ENCODE measurements at places on chromosomes 7 and 10. TPM values are rescaled to one million over a fixed set of nuclear protein-coding genes. Genes with fewer than 3 reads are reported as not detected.

DNA sequence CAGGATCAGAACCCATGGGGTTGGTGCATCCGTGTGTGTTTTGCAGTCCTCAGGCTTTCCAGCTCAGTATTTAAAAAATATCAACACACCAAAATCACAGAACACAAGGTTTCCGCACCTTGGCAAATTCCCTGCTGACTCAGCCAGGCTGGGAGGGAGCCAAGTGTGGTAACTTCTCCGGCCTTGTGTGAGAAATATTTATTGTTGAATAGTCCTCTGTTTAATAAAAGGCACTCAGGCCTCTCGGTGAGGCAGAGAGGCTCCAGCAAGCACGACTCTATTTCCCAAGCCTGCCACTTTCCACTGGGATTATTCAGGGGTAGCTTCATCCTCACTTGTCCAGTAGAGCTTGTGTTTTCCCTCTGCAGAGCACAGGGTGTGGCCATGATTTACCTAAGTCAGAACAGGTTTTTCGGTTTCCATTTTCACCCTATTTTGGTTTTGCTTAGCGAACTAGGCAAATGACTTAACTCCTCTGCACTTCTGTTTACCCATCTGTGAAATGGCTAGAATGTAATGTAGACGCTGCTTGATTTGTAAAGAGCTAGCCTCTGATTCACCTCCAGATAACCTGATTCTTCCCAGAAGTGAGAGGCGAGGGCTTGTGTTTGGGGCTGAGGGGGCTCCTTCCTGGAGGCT is 13.0 kb upstream of the CHST15 start:
- DNase-seq = no peak

DNA sequence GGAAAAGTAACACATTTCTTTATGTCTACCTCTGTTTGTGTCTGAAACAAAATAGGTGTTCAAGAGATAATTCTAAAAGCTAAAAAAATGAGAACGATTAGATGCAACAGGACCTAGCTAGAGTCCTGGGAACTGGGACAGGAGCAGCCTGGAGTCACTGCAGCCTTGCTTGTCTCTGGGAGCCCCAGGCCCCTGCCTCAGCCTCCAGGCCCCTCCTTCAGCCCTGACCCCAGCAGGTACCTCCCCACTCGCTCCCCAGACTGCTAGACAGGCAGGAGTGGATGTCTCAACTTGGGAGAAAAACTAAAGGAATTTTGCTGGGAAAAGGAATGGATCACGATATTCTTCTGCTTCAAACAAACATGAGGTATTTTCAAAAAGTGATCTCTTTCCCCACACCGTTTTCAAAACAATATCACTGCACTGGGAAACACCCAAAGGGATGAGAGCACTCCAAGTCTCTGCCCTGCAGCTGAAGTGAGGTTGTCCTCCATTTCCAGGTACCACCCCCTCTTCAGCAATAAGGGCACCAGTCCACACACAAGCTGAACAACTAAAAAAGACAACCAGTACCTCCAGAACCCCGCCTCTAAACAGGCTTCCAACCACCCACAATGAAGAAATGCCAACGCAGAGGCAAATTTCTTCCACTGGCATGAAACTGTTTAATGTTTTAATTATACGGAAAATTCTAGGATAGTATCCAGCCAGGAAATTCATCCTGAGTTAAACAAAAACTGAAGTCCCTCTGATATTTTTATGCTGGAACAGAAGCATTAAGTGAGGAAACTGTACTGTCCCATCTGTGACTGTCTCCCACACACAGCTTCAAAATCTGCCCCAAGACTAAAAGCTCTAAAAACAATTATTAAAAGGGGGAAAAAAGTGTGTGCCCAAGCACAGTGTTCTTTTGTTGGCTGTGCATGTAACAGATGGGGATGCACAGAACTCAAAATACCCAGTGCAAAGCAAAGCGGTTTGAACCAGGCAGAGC is 47.2 kb downstream of the XPNPEP1 start:
- DNase-seq = no peak

The NKX2-3 gene
- total RNA-seq = not detected

- no peak for DNase-seq
These were observed 86.9 kb downstream of the DYNC2I1 start for GRCh38 chr7:158943234-158943633.

The VCL gene
- total RNA-seq = 9.7 TPM

DNA sequence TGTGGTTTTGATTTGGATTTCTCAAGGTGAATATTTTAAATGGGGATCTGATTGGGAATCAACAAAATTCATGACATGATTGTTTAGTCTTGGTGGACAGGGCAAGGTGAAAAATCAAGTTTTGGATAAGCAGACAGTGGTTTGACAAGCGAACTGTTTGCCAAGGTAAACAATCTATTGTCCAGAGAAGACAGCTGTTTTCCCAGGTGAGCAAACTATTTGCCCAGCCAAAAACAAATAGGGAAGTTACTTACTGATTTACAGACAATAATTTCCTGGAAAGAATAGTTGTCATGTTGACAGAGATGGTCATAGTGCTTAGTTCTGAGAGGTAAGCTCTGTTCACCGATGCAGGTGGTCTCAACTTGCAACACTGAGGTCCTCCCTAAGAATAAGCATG is 94.0 kb upstream of the STEAP1B start:
- DNase-seq = no peak
